ENCODE measurements at places on chromosomes 6 and 20.

DNA sequence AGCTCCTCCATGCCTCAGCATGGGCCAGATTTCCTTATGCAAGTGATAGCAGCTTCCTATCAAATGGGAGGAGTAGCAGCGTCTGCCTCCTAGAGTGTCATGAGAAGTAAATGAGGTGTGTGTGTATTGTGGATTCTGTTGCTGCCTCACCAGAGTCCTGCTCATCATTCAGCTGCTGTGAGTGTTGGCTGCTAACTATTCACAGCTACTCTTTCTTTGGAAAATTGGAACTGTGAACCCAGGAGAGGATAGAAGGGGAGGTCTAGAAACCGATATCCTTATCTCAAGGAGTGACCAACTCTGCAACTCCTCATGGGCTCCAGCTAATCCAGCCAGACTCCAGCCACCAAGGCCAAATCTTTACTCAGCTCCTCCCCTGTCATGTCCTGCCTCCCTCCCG lies 63.3 kb downstream of the TOX2 start:
- DNase-seq = no peak

- DNase-seq = no peak
Measured at GRCh38 chr20:1124421-1124820, 6.0 kb downstream of the PSMF1 start.

DNA sequence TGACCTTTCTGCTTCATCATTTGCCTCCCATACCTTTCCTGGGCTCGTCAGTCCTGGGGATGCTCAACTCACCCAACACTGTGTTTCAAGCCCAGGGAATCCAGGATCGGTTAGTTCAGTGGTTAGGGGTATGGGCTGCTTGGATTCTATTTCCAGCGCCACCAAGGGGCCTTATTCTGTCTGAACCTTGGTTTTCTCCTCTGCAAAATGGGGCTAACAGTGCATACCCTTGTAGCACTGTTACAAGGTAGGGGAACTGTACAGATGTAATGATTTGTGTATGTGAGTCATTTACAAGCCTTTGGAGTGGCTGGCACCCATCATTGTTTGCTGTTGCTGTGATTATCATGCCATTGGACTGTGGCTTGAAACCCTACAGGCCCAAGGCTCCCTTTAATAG lies 14.5 kb upstream of the CSNK2A1 start:
- DNase-seq = no peak

GRCh38 chr20:61356196-61356595 lies 104.1 kb downstream of the CDH4 start:
- no peak for DNase-seq

DNA sequence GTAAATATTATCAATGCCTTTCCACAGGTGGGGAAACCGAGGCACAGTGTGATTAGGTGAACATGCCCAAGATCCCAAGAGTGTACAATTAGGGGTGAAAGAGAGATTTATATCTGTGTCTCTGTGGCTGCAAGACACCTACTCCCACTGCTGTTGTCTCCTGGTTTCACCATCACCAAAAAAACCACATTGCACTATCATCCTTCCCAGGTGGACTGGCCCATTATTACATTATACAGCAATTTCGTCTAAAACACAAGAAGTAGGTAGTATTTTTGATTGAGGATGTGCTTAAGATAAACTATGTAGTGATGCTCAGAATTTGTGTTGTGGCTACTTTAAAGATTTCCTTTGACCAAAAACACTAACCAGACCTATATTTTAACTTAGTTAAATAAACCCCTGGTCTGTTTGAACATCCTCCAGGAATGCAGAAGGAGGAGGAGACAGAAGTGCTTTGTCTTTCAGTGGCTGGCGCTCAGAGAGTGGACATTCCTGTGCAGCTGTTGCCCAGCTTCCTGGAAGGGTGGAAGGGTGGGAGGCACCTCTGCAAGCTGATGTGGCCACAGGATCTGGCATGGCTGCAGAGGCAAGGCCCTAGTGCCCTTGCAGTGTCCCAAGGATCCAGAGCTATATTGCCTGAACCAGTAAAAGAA lies 23.8 kb downstream of the DCBLD1 start:
- DNase-seq = no peak

DNA sequence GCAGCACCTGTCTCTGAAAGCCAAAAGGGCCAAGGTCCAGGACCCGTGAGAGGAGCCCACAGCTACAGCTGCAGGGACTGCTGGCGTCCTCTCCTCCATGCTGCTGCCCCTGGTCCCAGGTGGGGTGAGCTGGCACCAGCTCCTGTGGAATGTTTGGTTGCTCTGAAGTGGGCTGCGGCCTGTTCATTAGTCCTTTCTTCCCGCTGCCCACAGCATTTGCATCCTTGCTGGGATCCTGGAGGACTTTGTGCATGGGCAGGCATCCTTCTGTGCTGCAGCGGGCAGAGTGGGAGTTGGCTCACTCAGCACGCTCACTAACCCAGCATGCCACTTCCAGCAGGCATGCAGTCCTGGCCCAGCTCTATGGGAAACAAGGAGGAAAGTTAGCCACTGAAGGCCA lies 76.4 kb downstream of the DHX35 start:
- no peak for DNase-seq

DNA sequence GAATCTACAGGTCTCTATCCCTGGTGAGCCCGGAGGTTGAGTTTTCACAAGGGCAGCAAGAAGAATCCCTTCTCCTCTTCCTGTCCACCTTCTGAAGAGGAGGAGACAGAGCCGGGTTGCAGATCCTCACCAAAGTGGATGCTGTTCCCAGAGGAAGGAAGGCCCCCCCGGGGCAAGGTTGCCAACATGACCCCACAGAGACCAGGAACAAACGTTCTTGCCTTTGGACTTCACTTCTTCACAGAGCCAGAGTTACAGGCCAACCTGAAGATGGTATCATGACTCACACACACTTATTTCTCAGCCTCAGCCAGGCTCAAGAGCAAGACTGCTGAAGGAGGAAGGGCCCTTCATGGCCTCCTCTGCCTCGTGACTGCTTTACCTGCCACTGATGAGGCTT lies 384.3 kb downstream of the CD83 start:
- DNase-seq = no peak

DNA sequence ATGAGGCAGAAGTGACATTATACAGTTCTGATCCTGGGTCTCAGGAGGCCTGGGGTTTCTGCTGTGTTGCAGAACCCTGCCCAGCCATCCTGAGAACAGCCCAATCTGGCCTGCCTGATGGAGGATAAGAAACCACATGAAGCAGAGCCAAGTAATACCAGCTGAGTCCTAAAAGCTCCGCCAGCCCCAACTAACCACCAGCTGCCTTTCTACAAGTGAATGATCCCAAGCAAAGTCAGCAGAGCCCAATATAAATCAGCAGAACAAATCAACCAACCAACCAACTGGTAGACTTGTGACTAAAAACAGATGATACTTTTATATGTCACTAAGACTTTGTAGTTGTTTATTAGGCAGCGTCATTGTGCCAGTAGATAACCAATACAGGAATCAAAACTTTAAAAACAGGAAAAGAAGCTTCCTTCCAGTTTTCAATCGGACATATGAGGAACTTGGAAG lies 52.1 kb downstream of the SNX5 start:
- no peak for DNase-seq

- no peak for DNase-seq
Measured at GRCh38 chr6:10390495-10391298, 24.2 kb downstream of the TFAP2A start.

GRCh38 chr20:9492067-9492466 lies 22.3 kb upstream of the LAMP5 start:
- no peak for DNase-seq

- no peak for DNase-seq
Measured at GRCh38 chr6:148723484-148723883, 23.3 kb upstream of the UST start.

- DNase-seq = no peak
Measured at GRCh38 chr6:111628142-111628850, 22.6 kb upstream of the TRAF3IP2 start.

GRCh38 chr20:61525781-61526431 lies 273.8 kb downstream of the CDH4 start:
- no peak for DNase-seq

GRCh38 chr6:3659748-3660147 lies 91.8 kb downstream of the PXDC1 start:
- DNase-seq = no peak

Measured in DMS53 (cell line).